ENCODE measurements at places on chromosomes 1 and 21.

- no peak for DNase-seq
These were observed 80.8 kb upstream of the HNRNPU start for GRCh38 chr1:244945109-244945671.

- no peak for DNase-seq
These were observed 51.0 kb downstream of the SAMSN1 start for GRCh38 chr21:14495075-14495474.

DNA sequence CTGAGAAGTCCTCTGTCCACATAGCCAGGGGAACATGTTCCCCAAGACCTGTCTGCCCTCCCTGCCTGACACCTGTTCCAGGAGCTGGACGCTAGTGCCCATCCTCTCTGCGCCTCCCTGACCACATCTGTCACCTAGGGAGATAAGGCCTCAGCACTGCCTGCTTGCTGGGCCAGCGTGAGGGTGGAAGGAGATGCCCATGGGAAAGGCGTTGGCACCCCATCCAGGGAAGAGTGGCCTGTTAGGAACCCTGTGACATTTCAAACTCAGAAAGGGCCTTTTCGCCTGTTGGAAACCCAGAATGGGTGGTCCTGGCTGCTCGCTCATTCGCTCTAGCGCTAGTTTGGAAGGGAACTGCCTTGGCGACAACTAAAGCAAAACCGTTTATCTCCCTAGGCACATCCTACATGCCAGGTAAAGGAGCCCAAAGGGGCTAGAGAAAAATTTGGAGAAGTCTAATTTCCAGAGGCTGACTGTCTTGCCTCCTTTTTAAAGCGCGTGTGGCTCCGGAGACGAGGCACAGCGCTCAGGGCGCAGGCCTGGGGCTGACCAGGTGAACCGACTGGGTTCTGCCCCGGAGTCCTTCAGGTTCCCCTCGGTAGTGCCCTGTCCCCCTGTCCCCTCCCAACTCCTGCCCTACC lies 410 bp downstream of the ACTA1 start:
- no peak for DNase-seq

- DNase-seq, result peak; percentile 59
These were observed 101.1 kb downstream of the RAVER2 start for GRCh38 chr1:64845831-64846425.

- peak; percentile 84 for DNase-seq
These were observed 61.6 kb downstream of the DHRS3 start for GRCh38 chr1:12556368-12556930.

DNA sequence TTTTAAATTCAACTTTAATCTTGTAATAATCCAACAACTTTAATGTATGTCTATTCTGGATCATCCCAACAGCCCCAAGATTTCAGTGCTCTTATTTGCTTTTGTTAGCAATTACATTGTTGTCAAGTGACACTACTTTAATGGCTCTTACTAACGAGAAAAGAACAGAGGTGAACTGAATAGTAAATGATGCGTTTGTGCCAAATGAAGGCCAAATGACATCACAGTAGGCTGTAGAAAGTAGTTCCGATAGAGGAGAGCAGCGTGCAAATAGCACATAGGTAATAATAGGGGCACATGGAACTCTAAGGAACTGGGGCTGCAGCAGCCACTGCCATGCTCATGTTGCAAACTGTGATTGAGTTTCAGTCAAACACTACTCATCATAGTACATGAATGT lies 301.9 kb downstream of the LMX1A start:
- no peak for DNase-seq

DNA sequence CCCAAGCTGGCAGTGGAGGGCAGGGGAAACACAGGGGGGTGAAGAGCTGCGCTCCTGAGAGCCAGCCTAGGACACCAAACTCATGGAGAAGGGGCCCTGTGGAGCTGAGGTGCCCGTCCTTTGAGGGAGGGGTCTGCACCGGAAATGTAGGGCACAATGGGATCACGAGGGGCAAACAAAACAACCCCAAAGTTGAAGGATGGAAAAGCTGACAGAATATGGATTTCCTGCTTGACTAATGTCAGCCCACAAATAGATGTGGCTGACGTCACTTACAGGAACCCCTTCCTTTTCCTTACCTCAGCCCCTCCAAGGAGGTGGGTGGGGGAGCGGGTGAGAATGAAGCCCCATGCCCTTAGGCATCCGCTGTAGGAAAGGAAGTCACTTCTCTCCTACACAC lies 110.9 kb downstream of the KCNN3 start:
- no peak for DNase-seq

- no peak for DNase-seq
These were observed 12.0 kb upstream of the RBP7 start for GRCh38 chr1:9985001-9985400.

- DNase-seq, result no peak
These were observed 245.7 kb downstream of the PTBP2 start for GRCh38 chr1:96967311-96967710.

GRCh38 chr1:240090014-240090413 lies 1.7 kb upstream of the FMN2 start:
- DNase-seq, result no peak

- no peak for DNase-seq
These were observed 41.7 kb upstream of the COA6 start for GRCh38 chr1:234331507-234331906.

All from astrocyte of the spinal cord (primary cell).